Posterior cingulate gyrus (tissue), 11 donors: ENCODE measurements at places on chromosomes 16 and 17.

DNA sequence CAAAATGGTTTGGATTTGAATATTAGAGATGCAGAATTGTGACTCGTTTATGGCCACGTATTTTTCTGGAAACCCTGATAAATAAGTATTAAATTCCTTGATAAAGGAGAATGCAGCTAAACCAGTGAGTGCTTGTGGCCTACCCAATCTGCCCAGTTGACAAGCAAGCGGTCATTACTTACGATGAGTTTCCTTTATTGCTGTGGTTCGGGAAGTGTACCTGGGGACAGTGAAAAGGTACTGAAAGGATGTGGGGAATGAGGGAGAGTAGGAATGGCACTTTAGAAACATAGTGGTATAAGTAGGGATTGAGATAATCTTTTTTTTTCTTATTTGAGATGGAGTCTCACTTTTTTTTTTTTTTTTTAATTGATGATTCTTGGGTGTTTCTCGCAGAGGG is 33.8 kb downstream of the RBBP6 start:
- no peak for DNase-seq

DNA sequence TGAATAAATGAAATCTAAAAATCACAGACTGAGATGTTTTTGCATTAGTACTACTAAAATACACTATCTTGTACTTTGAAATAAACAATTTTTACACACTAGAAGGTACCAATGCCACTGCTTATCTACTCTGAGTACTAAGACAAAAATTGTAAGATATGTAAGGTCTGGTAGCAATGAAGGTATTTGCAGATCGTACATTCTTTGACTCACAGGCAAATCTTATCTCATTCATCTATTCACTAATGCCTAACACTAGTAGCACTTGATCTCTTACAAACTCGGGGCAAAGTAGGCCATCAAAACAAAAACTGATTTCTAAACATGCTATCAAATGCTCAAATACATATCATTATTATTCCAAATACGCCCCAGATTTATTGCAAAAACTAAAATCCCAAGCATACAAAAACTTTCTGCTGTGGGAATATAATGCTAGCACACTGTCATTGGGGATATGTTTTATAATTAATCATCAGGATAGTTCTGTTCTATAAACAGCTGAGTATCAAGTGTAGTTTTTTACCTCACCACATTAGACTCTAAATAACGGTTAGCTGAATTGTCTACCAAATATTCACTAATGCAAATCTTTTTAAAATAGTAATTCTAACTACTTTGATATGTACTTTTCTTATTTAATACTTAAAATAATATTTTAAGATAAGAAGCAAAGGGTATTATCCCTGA is 68.0 kb downstream of the MED13 start:
- DNase-seq: no peak

- peak; percentile 56 for DNase-seq
These were observed 65.0 kb downstream of the TBC1D16 start for GRCh38 chr17:79970576-79971068.

DNA sequence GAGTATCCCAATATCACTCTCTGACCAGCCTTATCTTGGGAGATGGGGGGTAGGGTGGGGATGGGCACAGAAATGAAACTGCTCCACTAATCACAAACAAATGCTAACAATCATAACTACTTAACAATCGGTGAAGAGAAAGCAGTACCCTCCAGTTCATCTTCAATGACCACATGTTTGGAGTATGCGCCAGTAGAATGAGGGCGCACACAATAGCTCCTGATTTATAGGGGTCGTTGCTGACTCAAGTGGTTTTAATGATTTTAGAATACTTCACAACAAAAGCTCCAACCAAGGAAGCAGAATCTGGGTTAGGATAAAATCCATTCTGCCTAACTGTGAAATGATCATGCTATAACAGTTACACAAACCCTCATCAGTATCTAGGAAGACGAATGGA is 184.4 kb downstream of the AATF start:
- no peak for DNase-seq

- DNase-seq: no peak
These were observed 76.7 kb downstream of the C16orf95 start for GRCh38 chr16:87240211-87241136.

DNA sequence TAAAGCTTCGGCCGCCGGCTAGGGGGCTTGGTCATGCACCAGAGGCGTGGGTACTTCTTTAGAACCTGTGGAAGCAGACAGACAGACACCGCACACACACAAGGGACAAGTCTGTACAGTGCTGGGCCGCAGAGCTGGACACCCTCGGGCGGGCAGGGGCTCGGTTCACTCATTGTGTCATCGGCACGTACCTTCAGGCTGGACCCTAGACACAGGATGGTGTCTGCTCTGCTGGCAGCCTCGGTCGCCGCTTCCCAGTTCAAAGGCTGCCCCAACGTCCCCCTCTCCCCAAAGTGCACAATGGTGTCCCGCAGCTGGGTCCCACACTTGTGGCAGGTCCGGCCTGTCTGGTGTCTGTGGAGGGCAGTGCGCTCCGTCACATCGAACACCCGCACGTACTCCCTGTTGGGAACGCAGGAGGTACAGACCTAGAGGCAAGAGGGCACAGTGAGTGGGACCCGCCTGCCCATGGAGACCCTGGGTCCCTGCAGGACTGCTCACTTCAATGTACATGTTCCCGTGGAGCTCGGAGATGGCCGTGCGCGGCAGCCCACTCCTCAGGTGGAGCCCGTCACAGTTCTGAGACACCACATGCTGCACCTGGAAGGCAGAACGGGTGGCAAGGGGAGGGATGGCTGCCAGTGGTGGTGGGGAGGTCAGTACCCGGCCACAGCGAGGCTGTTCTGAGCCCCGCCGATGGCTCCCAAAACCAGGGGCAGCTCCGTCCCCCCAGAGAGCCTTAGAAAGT is 3.1 kb upstream of the PCYT2 start:
- DNase-seq: no peak

DNA sequence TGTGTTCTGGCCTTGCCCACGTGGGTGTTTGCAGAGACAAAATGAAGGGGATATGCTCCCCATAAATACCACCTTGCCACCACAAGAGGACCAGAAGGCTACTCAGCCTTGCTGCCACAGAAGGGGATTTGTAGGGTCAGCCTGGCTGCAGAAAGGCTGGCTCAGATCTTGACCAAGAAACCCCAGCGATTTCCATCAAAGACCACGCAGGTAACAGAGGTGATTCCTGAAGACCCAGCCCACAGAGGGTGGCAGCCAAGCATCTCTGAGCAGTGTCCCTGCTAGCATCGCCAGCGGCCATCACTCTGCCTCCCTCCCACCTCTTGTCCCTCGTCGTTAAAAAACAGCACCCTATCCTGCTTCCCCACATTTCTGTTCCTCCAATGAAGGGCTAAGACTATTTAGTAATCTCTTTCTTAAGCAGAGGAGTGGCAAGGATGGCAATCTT is 54.9 kb downstream of the BEAN1 start:
- DNase-seq: no peak

GRCh38 chr16:72921620-72922019 is 126.3 kb downstream of the ZFHX3 start:
- peak; percentile 57 for DNase-seq

GRCh38 chr16:85984231-85984880 is 85.4 kb downstream of the IRF8 start:
- DNase-seq: no peak

DNA sequence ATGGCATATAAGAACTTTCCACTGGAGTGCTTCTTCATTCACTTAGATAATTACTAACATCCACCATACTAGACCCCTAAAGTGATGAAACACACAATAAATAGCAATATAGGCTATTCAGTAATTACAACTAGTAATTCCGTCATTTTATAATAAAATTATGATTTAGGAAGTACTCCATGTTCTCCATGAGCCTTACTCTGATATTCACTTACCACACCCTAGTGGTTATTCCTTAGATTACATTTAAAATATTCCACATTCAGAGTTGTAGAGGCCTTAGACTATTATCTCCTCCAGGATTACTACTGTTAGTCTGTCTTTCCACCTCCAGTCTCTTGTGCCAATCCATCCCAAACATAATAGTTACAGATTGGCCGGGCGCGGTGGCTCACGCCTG is 62.4 kb downstream of the STH start:
- no peak for DNase-seq

DNA sequence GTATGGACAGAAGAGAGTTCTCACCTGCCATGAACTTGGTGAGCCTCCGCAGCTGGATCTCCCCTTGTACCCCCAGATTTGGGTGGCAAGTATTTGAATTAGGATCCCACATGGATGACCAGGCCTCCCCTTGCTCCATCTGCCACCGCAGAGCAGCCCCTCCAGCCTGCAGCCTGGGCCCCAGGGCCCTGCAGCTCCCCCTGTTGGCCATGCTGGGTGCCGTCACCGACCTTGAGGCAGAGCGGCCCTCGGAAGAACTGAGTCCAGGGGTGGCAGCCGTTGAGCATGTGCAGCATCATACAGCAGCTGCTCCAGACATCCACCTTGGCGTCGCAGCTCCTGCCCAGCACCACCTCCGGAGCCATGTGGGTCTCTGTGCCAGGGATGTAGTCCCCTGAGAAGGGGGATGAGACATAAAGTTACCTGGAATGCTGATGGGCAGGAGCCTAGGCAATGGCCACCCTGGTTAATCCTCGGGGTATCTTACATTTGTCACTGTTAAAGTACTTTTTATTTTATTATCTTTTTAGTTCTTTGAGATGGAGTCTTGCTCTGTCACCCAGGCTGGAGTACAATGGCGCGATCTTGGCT is 9.0 kb upstream of the SPATA32 start:
- no peak for DNase-seq

GRCh38 chr17:43778337-43779144 is at the start of gene DUSP3:
Gene DUSP3, minus strand, starts transcription at chr17:43778977. Its CDS starts 53 bp downstream, at chr17:43778924.
- peak; percentile 99 for DNase-seq

DNA sequence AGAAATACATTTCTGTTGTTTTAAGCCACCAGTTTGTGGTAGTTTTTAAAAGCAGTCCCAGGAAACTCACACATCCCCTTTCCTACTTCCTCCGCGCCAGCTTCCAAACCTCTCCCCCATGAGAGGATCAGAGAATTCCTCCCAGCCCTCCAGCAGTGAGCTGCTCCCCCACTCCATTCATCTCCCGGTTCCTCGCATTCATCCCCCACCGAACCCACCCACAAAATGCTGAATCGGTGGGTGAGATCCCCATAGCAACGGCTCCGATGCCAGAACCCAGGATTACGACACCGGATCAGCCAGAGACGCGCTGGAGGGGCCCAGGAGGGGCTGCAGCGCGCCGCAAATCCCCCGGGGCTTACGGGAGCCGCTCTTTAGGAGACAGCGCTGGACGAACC is 251.4 kb upstream of the RPL38 start:
- no peak for DNase-seq

GRCh38 chr17:29219378-29220047 is 27.1 kb upstream of the CRYBA1 start:
- DNase-seq: peak; percentile 81

DNA sequence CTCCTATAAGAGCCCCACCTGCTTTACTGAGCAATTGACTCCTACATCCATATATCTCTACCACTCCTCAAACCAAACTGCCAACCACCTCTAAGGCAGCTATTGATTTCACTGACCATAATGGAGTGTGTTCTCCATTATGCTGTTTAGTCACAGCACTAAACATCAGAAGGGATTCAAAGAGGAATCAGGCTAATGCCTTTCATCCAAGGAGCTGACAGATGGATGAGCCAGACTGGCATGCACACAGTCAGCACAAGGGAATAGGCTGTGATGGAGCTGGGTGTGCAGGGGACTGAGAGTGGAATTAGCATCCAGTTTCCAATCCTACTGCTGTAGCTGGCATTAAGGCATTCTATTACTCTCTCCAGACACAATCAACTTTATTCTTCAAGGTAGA is 88.7 kb upstream of the CCL2 start:
- no peak for DNase-seq

DNA sequence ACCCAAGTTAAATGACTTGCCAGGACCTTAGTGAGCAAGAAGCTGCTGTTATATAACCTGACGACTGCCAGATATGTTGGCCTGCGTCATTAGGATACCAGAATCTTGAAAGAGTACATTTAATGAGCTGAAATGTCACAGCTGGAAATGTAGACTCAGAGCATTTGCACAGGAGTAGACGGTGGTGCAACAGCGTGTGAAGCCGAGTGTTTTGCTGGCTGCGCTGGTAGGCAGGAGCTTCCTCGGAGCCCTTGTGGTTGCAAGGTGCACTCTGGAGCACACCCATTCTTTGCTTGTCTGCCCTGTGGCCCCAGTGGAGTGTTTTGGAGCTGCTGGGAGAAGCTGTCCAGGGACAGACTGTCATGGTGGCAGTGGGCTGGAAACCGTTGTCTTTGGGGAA is 79.3 kb downstream of the BANP start:
- DNase-seq: no peak

GRCh38 chr17:17685775-17686291 is 4.6 kb downstream of the RAI1 start:
- no peak for DNase-seq

- no peak for DNase-seq
These were observed 114.6 kb downstream of the CYB561 start for GRCh38 chr17:63331301-63332061.

DNA sequence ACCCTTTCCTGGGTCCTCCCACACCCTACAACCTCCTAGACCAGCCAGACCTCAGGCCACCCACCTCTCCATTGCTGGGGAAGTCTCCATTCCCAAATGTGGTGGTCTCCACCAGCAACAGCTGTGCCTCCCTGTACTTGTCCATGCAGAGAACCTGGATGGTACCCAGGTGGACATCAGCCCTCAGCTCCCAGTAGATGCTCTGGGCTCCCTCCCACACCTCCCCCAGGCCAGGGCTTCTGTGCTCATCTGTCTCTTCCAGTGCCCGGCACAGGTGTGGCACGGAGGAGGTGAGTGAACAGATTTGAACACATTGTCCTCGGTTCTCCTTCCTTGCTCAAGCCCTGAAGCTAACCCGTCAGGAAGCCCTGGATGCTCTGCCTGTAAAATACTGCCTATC is 34.6 kb downstream of the LGALS9 start:
- DNase-seq: no peak

DNA sequence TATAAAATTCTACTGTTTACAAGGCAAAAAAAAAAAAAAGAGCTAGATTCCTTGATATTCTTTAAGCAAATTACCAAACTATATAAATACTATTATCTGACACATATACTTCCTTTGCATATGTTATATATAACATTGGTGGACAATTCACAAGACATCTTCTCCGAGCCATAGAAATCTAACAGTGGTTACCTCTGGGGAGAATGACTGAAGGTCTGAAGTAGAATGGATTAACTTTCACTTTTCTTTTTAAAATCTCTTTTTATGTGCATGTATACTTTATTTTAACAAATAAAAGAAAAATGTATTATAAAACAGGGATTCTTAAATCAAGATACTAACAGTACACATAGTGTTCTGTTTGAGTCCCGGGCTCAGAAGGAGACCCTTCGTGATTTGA is 131.0 kb downstream of the MRTFB start:
- no peak for DNase-seq
